ENCODE measurements at places on chromosomes 2 and 18.

DNA sequence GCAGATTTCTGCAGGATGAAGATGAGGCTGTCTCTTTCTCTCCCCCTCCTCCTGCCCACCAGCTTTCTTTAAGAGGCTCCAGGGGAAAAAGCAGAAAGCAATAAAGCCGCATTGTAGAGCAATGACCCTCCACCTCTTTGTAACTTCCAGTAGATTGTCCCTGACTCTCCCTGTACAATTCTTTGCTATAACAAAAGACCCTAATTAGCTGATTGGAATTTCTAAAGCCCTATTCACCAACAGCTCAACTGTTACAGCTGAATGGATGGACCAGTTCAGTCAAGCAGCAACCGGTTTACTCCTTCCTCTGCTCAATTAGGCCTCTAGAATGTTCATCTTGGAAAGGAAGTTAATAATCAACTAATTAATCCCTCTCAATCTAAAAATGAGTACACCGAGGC, 301.0 kb downstream of the STK39 start:
- no peak for DNase-seq

- DNase-seq, result no peak
Measured at GRCh38 chr2:96359866-96360265, 24.3 kb downstream of the NCAPH start.

- DNase-seq, result peak; percentile 33
Measured at GRCh38 chr2:209556354-209556961, 132.6 kb downstream of the MAP2 start.

DNA sequence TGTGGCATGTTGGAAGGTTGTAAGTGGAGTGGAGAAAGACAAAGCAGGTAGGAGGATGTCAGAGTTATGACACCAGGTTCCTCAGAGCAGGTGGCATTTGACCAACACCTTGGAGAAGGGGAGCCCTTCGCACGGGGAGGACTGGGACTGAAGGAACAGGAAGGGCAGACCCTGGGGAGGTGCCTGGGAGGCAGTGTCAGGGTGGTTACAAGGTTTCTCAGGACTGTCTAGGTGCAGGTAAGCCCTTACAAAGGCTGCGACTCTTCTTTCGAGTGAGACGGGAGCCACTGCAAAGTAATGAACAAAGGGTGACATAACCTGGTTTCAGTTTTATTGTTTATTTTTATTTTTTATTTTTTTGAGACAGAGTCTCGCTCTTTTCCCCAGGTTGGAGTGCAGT, 84.6 kb downstream of the EIF2AK3 start:
- DNase-seq, result no peak

GRCh38 chr2:101328474-101329007, 20.0 kb upstream of the RNF149 start:
- no peak for DNase-seq

GRCh38 chr2:205903549-205904129, 182.3 kb downstream of the INO80D start:
- DNase-seq, result no peak

- DNase-seq, result no peak
Measured at GRCh38 chr18:59539108-59539507, 158.1 kb downstream of the CCBE1 start.

Data from germinal center (tissue), 1 donor.